ENCODE measurements at places on chromosomes 16 and 17.

- DNase-seq, result no peak
Observed at GRCh38 chr17:19386974-19387920, at the start of gene MFAP4. Gene MFAP4, minus strand, starts transcription at chr17:19387190. Its CDS starts 35 bp downstream, at chr17:19387155.

GRCh38 chr16:11165349-11165748 lies 90.7 kb downstream of the SOCS1 start:
- DNase-seq, result no peak

DNA sequence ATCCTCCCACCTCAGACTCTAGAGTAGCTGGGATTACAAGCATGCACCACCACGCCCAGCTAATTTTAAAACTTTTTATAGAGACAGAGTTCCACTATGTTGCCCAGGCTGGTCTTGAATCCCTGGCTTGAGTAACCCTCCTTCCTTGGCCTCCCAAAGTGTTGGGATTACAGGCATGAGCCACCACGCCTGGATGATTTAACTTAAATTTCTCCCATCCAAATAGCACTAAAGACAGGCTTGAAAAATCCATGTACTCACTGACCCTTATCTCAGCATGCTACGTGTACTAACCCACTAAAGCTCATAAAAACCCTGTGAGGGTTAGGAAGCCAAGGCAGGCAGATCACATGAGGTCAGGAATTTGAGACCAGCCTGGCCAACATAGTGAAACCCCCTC lies 4.6 kb downstream of the SLC5A10 start:
- no peak for DNase-seq

- DNase-seq, result no peak
Observed at GRCh38 chr17:46190763-46191162, 2.5 kb downstream of the KANSL1 start.

- no peak for DNase-seq
Observed at GRCh38 chr17:43695970-43696865, 34.5 kb upstream of the MEOX1 start.

- DNase-seq, result no peak
Observed at GRCh38 chr16:29662000-29662728, 883 bp upstream of the SPN start.

DNA sequence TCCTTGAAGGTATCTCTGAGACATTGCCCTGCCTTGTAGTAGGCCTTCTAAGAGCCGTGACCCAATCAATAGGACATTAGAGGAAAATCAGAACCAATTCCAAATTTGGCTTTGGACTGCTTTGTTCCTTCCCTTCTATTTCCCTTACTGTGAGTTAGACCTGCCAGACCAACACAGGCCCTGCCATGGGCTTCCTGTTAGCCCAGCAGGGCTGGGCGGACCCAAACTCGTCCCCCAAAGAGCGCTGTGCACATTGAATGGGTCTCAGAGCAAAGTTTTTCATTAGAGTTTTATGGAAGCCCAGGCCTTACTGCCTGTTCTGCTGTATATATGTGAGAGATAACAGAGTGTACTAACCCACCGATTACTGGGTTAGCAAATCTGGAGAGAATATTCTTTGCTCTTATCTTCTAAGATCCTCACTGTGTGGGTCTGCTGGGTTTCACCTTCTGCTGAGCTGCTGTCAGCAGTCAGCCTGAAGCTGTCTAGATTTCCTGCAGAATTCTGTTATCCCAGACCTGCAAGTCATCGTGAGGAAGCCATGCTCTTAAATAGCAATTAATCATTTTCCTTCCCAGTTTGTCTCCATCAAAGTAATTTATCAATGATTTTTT lies 5.7 kb downstream of the ARHGAP44 start:
- no peak for DNase-seq

DNA sequence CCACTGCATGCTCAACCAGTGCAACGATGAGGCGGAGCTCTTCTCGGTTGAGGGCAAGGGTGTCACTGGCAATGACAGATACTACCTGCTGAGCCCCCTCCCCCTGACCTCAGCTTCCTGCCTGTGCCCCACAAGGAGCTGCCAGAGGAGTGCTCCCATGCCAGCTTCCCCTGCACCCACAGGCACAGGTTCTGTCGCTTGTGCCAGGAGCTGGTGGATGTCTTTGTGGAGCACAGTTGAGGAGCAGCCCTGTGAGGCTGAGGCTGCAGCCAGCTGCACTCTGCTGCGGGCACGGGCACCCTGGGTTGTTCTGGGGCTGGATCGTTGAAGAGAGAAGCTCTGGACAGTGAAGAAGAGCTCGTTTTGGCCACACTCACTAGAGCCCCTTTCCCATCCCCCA lies 165.3 kb upstream of the ZNF267 start:
- DNase-seq, result no peak

DNA sequence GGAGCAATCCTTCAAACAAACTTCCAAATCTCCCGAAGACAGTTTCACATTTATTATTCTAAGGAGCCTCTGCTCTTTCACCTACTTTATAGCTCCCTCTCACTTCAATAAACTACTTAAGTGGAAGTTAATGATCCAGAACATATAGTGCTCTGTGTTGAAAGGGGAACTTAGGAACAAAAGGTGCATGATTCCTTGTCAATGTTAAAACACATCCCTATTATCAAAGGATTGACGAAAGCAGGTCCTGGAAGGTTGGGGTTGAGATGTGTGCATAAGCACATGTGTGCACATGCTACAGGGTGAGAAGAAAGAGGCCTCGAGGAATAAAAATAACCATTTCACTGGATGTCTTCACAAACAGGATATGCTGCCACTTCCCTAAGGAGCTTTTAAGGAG lies 170.3 kb downstream of the SLC39A11 start:
- DNase-seq, result no peak

DNA sequence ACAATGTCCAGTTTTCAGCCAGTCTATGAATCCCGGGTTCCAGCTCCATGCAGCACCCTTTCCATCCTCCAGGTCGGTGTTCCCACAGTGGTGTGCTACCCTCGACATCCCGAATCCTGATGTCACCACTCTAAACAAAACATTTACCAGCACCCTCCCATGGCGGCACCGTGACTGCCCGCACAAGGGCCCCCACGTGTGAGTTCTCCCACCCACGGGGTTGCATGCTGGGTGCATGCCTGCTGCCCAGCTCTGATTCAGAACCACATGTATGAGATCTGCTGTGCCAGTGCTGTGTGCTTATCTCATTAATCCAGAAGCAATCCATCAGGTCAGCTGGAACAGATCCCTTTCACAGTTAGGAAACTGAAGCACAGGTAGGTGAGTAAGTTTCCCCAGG lies 57.4 kb downstream of the C16orf78 start:
- no peak for DNase-seq

DNA sequence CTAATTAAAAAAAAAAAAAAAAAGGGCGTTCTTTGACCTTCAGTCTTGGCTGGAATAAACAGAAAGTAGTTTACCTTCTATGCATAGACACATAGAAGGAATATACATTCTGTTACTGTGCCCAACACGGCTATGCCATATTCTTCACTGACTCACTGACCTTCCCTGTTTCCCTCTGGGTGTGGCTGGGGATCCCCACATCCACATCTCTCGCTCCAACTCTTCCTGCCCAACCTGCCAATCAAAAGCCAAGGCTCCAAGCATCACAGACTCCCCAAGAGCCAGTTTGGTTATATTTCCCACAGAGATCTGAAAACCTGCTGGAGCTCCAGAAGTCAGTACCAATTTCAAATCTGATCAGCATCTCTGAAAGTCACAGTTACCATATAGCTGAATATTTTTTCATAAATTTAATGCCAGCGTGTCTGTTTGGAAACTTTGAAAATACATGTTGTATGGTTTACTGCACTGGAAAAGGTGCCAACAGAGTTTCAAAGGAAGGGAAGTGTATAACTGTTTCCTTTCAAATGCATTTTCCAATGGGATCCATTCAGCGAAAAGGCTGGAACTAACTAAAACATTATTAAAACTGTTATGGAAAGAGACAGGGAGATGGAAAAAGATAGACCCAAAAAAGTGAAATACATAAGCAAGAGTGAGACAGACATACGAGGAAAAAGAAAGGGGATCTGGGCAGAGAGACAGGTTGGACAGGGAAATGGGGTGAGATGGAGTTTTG lies 91.8 kb downstream of the SMG6 start:
- no peak for DNase-seq

DNA sequence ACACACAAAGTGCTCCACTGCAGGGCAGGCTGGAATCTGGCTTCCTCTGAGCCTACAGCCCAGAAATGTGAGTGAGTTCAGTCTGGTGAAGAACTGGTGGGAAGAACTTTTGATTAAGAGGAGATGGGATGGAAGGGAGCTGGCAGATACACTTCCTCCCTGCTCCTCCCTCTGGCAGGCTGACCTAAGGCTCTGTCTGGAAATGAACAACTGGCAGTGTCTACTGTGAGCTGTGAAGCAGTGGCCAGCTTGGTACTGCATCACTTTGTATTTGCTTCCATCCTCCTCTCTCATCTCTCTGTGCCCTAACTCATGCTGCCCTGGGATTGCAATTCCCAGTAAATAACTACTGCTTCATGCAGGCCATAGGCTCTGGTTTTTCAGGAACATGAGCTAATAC lies 45.6 kb downstream of the MAF start:
- no peak for DNase-seq

- DNase-seq, result no peak
Observed at GRCh38 chr17:38449364-38449763, 21.1 kb downstream of the ARHGAP23 start.

DNA sequence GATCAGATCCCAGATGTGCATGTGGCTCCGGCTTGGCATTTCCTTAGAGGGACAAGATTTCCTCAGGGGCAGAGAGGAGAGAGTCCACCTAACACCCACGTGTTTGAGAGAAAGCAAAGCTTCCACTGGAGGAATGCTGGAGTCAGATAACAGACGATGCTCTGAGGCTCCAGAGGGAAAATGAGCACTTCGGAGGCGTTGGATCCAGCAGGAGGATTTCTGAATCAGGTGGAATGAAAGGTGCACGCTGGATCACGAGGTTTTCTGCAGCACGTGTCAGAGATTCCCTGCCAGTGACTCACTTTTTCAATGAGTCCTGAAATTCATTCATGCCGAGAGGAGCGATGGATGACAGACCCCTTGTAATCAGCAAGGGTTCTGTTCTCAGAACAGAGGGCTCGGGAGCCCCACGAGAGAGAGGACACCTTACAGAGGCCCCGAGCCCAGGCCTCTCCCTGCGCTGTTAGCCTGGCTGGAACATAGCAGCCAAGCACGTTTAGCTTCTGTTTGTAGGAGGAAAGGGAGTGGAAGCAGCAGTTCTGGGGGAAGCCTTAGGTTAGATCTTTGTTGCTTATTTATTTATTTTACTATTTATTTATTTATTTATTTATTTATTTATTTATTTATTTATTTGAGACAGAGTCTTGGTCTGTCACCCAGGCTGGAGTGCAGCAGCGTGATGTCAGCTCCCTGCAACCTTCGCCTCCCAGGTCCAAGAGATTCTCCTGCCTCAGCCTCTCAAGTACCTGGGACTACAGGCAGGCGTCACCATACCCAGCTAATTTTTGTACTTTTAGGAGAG lies 49.3 kb upstream of the JPH3 start:
- DNase-seq, result no peak

GRCh38 chr17:38395090-38395489 lies 33.2 kb upstream of the ARHGAP23 start:
- DNase-seq, result no peak

- DNase-seq, result no peak
Observed at GRCh38 chr17:39027455-39028035, 60.3 kb upstream of the FBXO47 start.

DNA sequence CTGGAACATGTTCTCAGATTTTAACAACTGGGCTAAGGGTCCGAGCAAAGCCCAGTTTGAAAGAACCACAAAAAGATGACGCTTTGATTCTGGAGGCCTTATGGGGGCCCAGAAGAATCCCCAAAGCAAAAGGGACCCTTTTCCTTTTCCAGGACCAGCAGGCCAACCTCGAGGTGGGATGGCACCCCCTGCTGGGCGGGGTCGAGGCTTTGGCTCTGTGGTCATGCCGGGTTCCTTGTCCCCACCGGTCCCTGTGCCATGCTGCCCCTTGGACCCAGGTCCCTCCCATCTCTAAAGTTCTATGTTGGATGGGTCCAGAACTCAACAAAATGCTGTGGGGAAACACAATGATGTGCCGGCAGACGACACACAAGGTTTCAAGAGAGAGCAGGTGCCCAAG lies 30.9 kb downstream of the TMEM204 start:
- no peak for DNase-seq

- DNase-seq, result no peak
Observed at GRCh38 chr17:28577466-28577824, 750 bp upstream of the ALDOC start.

- no peak for DNase-seq
Observed at GRCh38 chr17:11105141-11105540, 135.9 kb upstream of the SHISA6 start.

- no peak for DNase-seq
Observed at GRCh38 chr17:81723651-81724209, 11.6 kb downstream of the SLC25A10 start.
